Adipocyte (in vitro differentiated cells): ENCODE measurements at places on chromosomes 1 and 21.

- DNase-seq, result peak; percentile 56
These were observed 12.5 kb upstream of the GPR153 start for GRCh38 chr1:6273380-6273891.

DNA sequence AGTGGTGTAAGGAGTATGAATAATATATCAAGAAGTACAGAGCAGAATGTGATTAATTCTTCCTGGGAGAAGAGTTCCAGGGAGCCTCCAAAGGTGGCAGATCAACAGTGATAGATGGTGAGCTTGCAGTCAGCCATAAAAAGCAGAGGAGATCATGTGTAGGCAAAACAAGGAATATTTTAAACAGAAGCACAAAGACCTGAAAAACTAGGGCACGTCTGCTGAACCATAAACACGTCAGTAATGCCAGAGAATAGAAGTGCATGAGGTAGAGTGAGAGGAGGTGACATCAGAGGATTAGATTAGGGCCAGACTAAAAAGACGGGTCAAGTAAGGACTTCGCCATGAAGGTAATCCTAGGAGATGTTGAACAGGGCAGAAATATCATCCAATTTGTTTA, 151.8 kb downstream of the EIF4G3 start:
- DNase-seq, result no peak

- no peak for DNase-seq
These were observed 125.2 kb downstream of the TYW3 start for GRCh38 chr1:74858136-74858535.

- no peak for DNase-seq
These were observed 381.2 kb downstream of the PTPRC start for GRCh38 chr1:199020051-199020450.

- no peak for DNase-seq
These were observed 10.8 kb upstream of the HMGCL start for GRCh38 chr1:23836037-23836436.

DNA sequence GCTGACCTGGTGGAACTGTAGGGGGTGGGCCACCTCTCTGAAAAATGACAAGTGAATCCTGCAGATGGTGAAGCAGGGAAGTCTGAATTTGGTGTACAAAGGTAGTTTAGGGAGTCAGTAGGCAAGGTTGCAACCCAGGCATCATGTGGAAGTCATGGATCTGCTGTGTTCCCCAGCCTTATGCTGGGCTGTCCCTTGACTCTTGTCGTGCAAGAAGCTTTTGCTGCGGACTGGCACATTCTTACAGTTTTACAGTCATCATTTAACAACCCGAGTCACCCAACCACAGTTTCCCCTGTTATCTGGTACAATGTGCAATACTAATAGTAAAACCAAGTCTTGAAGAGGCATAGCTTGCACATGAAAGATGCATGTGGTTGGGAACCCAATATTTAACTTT, 13.2 kb downstream of the RHOU start:
- no peak for DNase-seq

GRCh38 chr1:154442006-154442740, 37.0 kb downstream of the IL6R start:
- DNase-seq, result peak; percentile 24

- DNase-seq, result no peak
These were observed 144.2 kb downstream of the PTPRU start for GRCh38 chr1:29380532-29380931.

- peak; percentile 13 for DNase-seq
These were observed 101.8 kb downstream of the PRDM16 start for GRCh38 chr1:3170561-3171453.

DNA sequence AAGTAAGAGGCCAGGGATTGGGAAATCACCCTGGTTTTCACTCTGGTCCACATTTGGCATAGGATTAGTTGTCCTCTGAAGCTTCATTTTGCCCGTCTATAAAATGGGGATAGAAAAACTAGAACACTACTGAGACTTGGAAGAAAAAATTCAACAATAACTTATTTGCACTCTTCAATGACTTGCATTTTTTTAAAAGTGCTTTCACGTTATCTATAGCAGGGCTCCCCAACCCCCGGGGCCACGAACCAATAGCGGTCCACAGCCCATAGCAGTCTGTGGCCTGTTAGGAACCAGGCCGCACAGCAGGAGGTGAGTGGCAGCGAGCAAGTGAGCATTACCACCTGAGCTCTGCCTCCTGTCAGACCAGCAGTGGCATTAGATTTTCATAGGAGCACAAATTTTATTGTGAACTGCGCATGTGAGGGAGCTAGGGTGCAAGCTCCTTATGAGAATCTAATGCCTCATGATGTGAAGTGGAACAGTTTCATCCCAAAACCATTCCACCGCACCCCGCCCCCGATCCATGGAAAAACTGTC, 2.8 kb downstream of the KIAA1614 start:
- no peak for DNase-seq

DNA sequence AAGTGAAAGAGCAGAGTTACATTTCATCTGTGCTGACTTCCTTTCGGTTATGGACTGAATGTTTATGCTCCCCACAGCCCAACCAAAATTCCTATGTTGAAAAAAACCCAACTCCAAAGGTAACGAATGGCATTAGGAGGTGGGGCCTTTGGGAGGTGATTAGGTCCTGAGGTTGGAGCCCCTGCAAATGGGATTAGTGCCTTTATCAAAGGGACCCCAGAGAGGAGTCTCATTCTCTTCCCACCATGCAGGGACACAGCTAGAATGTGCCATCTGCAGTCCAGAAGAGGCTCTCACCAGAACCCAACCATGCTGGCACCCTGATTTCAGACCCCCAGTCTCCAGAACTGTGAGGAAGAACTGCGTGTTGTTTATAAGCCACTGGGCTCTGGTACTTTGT, 199.3 kb downstream of the TOMM20 start:
- DNase-seq, result no peak

- peak; percentile 72 for DNase-seq
These were observed 41.6 kb downstream of the LAMC2 start for GRCh38 chr1:183227422-183228346.

DNA sequence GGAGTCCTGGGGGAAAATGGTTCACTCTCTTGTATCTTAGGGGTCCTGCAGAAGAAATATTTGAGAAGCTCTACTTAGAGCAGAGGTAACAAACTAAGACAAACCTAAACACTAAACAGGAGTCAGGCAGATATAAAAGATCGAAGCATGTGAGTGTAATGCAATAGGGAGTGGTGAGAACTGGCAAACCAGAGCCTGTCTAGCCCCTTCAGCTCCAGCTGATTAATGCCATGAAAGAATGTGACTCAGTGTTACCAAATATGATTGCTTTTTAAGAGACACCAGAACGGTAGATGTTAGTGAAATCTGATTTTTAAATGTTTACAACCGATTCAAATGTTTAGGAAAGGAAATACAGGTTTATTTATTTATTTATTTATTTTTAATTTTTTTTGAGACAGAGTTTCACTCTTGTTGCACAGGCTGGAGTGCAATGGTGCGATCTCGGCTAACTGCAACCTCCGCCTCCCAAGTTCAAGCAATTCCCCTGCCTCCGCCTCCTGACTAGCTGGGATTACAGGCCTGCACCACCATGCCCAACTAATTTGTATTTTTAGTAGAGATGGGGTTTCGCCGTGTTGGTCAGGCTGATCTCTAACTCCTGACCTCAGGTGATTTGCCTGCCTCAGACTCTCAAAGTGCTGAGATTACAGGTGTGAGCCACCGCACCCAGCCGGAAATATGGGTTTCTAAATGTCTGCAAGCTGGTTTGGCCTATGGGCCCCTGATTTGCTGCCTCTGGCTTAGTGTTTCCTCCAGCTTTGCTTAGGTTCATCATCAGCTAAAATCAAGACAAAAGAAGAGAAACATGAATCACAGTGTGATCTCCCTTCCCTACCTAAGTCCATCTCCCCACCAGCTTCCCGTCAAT, 12.2 kb downstream of the TXNIP start:
- no peak for DNase-seq

DNA sequence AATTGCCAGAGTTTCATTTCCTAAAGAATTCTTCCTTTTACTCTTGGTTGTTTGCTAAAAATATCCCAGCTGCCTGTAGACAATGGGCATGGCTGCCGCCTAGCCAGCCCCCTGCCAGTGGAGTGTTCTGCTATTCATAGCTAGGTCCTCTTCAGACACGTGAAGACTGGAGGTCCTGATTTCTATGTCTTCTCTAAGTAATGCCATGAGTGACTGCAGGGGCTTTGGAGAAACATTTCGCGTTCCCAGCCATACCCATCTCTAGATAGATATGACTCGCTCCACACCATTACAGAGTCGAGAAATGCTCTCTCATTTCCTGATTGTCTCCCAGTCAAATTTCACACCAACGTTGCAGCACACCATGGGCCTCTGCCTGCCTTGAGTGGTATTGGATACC, 99.5 kb upstream of the BACE2 start:
- DNase-seq, result peak; percentile 24

DNA sequence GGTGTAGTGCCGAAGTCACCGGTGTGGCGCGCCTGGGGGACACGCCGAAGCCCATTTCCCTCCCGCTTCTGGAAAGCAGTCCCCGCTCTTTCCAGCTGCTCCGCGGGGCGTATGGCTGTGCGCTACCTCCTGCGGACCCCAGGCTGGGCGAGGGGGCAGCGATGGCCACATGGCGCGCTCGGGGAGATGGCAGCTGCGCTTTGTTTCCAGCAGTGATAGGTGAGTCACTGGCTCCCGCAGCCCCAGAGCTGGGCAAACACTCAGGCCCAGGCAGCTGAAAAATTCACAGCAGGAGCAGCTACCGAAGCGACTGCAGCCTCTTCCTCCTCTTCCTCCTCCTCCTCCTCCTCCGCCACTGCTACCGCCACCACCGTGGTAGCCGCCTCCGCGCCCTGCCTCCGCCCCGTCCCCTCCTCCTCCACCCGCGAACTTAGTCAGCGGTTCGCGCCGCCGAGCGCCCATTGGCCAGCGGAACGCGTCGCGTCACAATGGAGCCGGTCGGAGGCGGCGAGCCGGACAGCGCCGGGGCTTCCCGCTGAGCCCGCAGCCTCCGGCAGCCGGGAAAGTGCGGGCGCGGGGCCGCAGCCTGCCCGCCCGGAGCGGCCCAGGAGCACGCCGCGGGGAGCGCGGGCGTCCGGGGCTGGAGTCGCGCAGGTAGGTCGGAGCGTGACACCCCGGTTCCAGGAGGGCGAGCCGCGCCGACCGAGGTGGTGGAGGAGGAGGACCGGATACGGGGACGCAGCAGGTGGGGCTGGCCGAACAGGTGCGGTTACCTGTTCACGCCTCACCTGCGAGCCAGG, at the start of gene LRRC8B:
Gene LRRC8B (plus strand): TSS at position 461 of the 800 bp plus-strand sequence. CDS start 57,822 bp downstream, outside the sequence.
- DNase-seq, result peak; percentile 95

DNA sequence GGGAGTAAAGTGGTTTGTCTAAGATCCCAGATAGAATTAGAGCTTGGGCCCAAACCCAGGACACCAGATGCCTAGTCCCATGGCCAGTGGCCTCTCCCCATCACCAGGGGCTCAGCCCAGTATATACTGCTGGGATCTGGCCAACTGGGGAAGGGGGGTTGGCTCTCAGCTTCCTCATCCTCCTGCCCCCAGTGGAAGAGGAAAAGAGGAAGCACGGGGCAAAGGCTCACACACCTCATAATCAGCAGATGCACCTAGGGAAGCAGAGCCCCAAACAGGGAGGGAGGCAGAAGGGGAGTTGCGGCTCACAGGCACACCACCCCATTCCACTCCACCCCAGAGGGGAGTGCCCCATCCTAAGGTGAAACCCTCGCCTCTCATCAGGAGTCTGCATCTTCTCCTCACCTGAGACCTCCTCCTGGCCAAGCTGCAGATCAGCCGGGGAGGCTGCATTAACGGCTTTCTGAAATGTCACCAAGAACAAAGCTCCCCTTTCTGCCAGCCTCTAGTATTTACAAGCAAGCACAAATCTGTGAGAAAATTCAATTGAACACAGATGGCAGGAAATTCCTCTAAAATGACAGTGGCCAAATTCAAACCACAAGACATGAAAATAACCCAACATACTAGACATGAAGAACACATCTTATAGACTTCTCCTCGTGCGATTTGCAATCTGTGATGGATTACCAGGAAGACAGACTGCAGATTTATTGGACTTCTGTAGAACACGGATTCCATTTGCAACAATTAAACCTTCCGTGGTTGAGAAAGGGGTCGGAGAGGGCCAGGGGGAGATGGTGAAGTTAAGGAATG, 82.8 kb downstream of the GLIS1 start:
- DNase-seq, result peak; percentile 90

DNA sequence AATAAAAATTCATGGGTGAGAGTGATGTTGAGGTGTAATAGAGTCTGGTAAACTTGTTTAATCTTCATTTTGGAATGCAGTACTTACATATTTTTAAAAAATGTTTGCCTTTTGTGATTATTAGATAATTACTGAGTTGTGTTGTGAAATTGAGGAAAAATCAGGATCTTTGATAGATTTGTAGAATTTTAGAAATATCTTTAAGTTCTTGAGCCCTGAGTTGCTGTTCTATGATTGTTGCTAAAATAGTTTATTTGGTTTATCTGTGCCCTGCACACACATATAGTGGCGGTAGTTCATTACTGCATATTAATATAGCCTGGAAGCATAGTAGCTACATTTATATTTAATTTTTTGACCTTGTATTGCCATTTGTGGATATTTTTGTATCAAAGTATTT, 1.6 kb downstream of the B3GALT2 start:
- no peak for DNase-seq

DNA sequence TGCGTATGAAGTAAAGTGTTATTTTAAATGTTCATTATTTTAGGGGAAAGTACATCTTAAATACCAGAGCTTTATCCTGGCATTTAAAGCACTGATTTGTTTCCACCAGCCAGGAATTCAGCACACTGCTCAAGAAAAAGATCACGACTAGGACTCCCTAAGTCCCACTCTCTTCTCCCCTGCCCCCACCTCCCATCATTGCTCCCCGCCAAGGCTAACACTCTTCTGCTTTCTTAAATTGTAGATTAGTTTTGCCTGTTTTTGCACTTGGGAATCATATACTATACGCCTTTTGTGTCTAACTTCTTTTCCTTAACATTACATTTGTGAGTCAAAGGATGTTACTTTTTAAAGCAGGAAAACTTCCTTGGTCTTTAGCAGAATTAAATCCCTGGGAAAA, 37.5 kb upstream of the C1orf105 start:
- peak; percentile 59 for DNase-seq

DNA sequence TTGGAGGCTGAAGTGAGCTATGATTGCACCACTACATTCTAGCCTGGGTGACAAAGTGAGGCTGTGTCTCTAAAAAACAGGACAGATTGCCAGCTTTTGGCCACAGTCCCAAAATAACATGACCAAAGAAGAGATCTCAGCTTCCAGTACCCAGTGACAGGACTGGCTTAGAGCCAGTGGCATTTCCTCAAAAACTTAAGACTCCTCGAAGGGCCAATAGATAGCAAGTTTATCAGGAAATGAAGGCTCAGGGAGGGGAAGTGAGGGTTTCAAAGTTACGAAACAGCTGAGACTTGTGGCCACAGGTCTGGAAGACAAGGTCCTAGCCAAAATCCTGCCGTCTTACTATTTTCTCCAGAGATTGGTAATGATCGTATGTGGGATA, 6.3 kb upstream of the TMEM39B start:
- DNase-seq, result peak; percentile 72

GRCh38 chr1:233364695-233365539, 37.4 kb downstream of the MAP3K21 start:
- DNase-seq, result peak; percentile 58

DNA sequence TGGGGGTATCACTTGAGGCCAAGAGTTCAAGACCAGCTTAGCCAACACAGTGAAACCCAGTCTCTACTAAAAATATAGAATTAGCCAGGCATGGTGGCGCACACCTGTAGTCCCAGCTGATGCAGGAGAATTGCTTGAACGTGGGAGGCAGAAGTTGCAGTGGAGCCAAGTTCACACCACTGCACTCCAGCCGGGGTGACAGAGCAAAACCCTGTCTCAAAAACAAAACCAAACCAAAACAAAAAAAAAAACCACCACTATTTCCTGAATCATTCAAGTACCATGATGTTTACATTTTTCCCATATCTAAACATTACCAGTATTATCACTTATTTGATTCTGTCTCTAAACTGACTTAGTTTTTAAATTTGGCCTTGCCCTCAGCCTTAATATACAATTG, 29.5 kb downstream of the TUT4 start:
- DNase-seq, result peak; percentile 36
